GM10248 (cell line): ENCODE measurements at places on chromosomes 2 and 18.
A peak's percentile ranks its signal among the peaks of the same experiment; 100 is the strongest.

GRCh38 chr18:79278896-79279295 lies 116.8 kb upstream of the NFATC1 start:
- DNase-seq, result no peak

DNA sequence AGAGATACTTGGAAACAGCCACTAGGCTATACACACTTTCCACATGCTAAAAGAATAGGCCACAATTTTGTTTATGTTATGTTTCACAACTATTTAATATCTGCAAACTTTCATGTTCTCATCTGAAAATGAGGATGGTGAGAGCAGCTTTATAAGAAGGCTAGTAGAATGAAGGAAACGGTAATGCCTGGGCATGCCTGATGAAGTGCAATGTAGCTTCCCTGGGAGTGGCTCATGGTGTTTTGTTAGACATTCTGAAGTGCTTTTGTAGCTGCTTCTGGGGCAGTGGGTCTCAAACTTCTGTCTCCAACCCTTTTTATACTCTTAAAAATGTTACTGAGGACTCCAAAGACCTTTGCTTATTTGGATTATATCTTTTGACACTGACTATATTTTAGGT lies 193.3 kb upstream of the VWC2L start:
- no peak for DNase-seq

GRCh38 chr18:7821784-7822183 lies 254.7 kb downstream of the PTPRM start:
- no peak for DNase-seq

- peak; percentile 46 for DNase-seq
Measured at GRCh38 chr2:8872821-8873432, 35.5 kb upstream of the KIDINS220 start.

DNA sequence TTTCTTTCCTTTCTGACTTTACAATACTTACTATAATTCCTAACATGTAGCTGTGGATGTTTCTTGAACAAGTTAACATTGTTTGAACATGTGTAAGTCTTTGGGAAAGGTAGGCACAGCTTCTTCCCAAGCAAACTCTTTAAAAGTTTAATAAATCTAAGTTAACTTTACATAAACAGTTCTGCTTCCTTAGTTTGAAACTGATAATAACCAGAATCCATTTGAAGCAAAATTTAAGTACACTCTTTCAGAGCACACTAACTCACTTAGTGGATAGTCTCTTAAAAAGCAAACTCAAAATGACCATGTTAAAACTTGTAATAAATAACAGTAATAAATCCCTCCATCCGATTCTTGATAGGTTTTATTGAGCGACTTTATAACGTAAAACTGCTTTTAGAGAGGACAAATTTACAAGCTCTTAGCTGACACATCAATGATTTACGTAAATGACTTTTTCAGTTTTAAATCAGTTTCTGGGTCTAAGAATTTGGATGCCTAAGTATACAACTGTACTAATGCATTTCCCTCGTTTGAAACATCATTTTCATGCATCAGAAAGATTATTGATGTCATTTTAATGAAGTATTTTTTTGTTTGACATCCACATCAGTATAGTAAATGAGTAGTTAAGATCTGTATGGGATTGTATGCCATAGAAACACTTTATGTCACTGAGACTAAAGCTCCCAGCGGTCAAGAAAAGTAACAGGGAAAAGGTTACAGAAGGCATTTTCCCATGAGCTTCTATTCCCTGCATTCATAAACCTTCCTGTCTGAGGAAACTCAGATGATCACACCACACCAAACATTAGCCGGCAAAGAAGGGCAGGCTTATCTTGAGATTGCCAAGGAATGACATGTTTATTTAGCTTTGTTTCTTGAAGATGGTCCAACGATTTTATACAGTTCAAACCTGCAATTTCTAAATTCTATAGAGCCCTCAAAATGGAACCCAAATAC lies 67.5 kb downstream of the PDE1A start:
- no peak for DNase-seq
